ENCODE measurements at places on chromosomes 6 and 20.
A peak's percentile ranks its signal among the peaks of the same experiment; 100 is the strongest.

GRCh38 chr6:97316978-97317377 lies 34.0 kb upstream of the MMS22L start:
- no peak for DNase-seq

GRCh38 chr20:38501858-38502436 lies 29.3 kb downstream of the RALGAPB start:
- DNase-seq: no peak

DNA sequence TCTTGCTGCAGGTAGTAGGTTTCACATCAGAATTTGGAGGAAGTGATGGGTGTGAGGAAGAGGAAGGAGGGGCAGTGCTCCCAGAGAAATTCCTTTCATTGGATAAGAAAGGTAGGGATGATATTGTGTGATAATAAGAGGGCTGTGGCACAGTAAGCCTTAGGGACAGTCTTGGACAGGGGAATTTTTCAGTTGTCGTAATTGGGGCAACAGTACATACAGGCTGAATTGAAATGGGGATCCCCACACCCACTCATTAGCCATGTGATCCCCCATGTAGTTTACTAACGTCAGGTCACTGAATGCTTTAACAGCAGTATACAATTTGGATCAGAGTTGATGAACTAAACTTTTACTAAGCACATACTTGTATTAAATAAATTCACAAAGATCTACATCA lies 79.4 kb downstream of the FOXO3 start:
- no peak for DNase-seq

DNA sequence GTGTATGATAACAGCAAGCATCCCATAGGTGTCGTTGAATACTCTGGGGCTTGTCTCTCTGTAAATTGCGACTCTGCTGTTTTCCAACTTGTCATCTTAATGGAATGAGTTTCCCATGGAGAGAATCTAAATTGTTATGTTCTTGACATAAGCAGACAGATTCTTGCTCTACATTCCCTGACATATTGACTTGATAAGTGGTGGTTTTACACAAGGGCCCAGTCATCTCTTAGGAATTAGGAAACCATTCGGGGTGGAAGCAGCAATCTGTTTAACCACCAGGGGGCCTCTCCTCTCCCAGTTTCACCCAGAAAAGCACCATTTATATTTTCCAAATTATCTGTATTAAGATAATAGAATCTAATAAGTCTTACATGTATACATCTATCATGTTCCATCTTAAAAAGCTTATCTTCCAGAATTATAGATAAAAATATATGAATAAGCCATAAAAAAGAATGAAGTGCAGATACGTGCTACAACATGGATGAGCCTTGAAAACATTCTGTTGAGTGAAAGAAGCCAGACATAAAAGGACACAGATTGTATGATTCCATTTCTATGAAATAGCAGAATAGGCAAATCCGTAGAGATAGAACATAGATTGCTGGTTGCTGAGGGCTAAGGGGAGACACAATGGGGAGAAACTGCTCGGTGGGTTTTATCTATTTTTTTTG lies 23.1 kb upstream of the MROH8 start:
- DNase-seq: peak; percentile 46

DNA sequence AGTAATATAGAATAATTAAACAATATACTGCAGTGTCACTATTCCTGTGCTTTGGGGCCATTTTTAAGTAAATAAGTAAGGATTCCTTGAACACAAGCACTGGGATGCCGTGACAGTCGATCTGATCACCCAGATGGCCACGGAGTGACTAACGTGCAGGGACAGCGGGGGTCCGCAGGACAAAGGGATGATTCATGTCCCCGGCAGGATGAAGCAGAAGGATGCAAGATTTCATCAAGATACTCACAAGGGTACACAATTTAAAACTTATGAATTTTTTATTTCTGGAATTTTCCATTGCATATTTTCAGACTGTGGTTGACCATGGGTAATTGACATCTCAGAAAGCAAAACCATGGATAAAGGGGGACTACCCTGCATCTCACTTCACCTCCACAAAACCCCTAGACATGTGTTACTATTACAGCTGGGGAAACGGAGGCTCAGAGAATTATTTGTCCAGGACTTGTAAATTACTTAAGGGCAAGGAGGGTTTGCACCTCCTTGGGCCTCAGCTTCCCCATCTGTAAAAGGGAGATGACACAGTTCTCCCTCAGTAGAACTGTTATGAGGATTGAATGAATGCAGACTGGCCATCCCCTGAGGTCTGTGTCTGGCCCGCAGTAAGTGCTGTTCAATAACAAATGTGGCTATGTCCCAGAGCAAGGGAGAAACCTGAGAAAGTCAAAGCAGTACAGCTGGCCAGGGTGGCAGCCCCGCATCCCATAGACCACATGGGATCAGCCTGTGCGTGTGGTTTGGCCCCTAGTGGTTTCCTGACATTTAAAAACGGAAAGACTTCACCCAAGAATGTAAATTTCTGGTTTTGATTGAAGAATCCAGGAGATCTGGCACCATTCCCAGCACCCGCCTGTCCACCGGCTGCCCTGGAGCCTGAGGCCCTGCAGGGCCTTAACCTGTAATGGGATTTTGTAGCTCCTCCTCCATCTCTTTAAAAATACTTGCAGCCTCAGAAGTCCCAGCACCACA lies 235.5 kb downstream of the BMP7 start:
- DNase-seq: no peak

All from pons (tissue), 1 donor.